ENCODE measurements at places on chromosomes 1 and 21. TPM values are rescaled to one million over a fixed set of nuclear protein-coding genes. Genes with fewer than 3 reads are reported as not detected.

ELAVL4 gene
- not detected for total RNA-seq

DNA sequence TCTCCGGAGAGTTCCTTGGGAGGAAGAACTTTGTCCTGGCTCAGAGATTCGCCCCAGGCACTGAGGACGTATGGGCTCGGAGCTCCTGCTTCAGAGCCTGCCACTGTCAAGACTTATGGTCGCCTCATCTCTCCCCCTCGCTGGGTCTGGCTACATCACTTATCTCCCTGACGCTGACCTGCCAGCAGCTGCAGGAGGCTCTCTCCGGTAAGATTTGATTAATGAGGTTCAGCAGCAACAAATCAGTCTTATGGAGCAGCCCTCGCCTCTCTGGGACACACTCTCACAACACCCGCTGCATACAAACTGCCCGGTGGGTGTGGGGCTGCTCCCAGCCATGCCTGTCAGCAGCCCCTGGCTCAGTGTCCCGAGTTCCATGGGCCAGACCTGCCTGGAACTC, 297.8 kb downstream of the RRAGC start:
- ATAC-seq = no peak

- ATAC-seq = no peak
Observed at GRCh38 chr1:240766831-240767230, 154.9 kb upstream of the GREM2 start.

DNA sequence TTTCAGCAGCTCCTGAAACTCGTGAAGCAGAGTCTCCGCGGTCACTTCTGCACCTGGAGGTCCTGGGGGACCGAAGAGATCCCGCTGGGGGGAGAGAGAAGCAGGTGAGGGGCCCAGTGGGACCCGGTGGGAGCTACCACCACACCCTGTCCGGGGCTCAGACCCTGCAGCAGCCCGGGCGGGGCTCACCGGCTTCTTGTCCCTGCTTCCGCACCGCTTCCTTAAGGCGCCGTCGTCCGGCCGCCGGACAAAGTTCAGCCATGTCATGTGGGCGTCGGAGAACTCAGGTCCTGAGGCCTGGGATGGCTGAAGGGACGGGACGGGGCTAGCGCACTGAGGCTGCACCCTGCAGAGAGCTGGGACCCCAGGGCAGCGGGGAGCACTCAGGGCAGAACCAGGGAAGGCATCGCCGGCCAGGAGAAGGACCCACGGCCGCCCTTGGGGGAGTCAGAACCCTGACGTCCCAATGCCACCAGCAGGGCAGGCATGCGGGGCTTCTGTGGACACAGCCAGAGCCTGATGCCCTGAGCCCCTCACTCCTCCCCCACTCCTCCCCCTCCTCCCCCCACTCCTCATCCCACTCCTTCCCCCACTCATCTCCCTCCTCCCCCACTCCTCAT, 2.2 kb downstream of the C1QTNF12 start:
- peak; percentile 16 for ATAC-seq

- ATAC-seq = no peak
Observed at GRCh38 chr1:96598416-96599168, 123.0 kb upstream of the PTBP2 start.

DNA sequence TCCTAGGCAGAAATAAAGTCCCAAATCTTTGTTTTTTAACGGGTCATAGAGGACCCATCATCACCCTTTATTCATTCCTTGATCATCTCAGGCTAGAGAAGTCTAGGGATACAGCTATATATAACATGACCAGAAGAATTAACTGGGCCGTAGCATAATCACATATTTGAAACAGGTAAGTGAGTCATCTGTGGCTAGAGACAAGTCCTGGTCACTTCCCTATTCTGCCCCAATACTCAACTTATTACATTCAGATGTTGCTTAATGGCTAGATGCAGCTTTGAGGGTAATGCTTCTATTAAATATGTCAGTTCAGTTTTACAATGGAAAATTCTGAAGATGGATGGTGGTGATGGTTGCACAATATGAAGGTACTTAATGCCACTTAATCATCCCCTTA, 47.0 kb downstream of the EXO1 start:
- ATAC-seq = no peak

DNA sequence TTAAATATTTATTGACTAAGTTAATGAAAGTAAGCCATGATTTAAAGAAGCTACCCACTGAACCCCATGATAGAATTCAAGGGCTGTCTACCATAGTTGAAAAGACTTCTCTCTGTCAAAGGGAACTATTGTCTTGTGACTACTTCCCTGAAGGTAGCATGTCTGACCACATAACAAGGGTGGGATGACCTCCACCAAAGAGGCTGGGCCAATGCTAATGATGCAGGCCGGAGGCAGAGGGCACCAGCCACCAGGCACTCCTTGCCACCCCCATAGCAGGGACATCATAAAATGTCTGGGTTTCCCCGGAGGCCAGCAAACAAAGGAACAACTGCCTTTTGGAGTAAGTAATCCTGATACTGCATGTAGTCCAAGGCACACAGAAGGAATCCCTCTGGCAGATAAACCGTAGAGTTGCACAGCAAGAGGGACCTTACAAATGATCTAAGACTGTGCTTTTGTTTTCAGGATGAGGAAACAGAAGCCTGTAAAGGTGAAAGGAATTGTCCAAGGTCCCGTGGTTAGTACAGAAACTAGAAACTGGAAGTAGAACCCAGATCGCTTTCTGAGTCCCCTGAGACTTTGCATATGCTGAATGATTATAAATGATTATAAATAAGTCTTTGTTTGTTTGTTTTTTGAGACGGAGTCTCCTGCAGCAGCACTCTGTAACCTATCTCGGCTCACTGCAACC, 33.5 kb upstream of the ITPKB start:
- no peak for ATAC-seq

- no peak for ATAC-seq
Observed at GRCh38 chr1:103788377-103788776, 38.7 kb downstream of the AMY1C start.
